ENCODE measurements at places on chromosomes 1 and 21. TPM values are rescaled to one million over a fixed set of nuclear protein-coding genes. Genes with fewer than 3 reads are reported as not detected.

- DNase-seq: no peak
These were observed 83.3 kb downstream of the LACTBL1 start for GRCh38 chr1:22889213-22889827.

GRCh38 chr1:29845910-29846309, 609.6 kb downstream of the PTPRU start:
- no peak for DNase-seq

KCNJ10 gene
- total RNA-seq: not detected

DNA sequence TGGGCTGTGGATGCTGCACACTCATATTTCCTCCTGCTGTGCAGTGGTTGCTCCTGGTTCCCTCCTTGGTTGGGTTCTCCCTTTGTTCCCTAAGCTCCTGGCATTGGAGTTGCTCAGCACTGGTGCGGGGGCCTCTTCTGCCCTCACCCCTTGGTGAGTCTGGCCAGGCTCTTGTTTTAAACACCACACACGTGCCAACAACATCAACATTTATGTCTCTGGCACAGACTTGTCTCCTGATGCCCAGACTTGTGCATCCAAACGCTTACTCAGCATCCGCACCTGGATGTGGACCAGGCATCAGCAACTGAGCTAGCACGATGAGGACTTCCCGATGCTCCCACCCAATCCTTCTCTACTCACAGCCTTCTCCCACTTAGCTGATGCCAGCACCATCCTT, 627.6 kb downstream of the NPHP4 start:
- no peak for DNase-seq

KCNJ6 gene
- total RNA-seq: 0.64 TPM

DNA sequence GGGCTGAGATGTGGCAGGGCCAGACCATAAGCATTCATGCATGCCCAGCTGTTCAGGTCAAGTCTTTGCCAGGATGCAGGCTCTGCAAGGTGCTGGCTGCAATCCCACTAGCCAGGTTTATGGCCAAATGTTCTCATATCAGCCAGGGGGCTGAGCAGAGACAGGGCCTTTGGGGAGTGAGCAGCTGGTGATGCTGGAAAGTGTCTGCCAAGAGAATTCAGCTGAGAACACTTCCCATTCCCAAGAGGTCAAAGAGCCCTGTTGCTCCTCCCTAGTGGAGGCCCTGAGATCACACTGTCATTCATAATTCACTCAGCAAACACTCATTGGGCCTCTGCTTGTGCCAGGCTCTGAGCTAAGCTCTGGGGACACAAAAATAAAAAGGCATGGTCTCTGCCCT, 150.3 kb downstream of the DMRTA2 start:
- DNase-seq: no peak

GRCh38 chr1:54046671-54047383, 6.2 kb downstream of the TMEM59 start:
- DNase-seq: no peak

PLXNA2 gene
- 33.0 TPM for total RNA-seq

GRCh38 chr1:30806381-30807317, 49.1 kb upstream of the LAPTM5 start:
- no peak for DNase-seq

GRCh38 chr1:174391716-174392115, 56.0 kb upstream of the GPR52 start:
- no peak for DNase-seq

DNA sequence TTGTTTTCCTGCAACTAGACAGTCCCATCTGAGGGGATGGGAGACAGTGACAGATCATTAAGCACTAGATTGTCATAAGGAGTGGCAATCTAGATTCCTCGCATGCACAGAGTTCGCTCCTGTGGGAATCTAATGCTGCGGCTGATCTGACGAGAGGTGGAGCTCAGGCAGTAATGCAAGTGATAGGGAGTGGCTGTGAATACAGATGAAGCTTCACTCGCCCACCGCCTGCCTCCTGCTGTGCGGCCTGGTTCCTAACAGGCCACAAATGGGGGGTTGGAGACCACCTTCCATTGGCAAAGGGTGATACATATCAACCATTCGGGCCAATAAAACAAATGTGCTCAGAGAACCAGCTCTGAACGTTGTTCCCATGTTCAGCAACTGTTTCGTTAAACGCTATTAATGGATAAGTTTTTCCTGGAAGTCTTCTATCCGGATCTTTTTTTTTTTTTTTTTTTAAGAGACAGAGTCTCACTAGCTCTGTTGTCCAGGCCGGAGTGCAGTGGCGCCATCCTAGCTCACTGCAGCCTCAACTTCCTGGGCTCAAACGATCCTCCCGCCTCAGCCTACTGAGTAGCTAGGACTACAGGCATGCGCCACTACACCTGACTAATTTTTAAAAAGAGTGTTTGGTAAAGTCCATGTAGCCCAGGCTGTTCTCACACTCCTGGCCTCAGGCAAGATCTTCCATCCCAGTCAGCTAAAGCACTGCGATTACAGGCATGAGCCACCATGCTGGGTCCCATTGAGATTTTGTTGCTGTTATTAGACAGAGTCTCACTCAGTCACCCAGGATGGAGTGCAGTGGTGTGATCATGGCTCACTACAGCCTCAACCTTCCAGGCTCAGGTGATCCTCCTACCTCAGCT, 8.7 kb upstream of the RSRP1 start:
- no peak for DNase-seq

- no peak for DNase-seq
These were observed 248.1 kb upstream of the RAB4A start for GRCh38 chr1:229022595-229023333.

- DNase-seq: no peak
These were observed 11.3 kb upstream of the IL22RA1 start for GRCh38 chr1:24154215-24154614.

CYP4A11 gene
- not detected for total RNA-seq

DNA sequence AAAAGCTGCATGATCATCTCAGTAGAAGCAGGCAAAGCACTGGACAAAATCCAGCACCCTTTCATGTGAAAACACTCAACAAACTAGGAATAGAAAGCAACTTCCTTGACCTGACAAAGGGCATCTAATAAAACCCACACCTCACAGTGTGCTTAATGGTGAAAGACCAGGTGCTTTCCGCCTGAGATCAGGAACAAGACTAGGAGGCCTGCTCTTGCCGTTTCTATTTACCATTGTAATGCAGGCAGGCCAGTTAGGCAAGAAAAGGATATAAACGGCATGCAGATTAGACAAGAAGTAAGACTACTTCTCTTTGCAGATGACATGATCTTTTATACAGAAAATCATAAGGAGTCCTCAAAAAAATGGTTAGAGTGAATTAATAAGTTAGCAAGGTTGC, 37.2 kb downstream of the SLC37A1 start:
- DNase-seq: peak; percentile 22

DNA sequence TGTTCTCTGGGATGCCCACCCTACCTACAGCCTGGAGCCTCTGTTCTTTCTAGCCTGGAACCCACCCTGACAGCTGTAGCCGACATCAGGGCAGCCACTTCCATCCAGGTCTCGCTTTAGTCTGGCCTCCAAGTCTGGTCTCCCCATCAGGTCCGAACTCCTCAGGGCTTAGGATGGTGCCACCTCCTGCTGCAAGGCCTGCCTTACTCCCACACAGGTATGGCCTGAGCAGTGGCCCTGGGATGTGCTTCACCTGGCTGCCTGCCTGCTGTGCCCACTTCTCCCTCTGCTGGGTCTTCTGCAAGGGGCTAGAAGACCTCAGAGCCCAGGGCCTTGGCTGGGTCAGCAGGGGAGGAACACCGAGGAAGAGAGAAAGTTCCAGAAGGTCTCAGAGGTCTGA, 35.7 kb upstream of the MAGOH start:
- DNase-seq: no peak

FMO5 gene
- 19.6 TPM for total RNA-seq

SMAP2 gene
- 33.5 TPM for total RNA-seq

GRCh38 chr1:214638997-214639396, 36.0 kb downstream of the CENPF start:
- DNase-seq: no peak
